ENCODE measurements at places on chromosomes 16 and 17. TPM values are rescaled to one million over a fixed set of nuclear protein-coding genes. Genes with fewer than 3 reads are reported as not detected.

DNA sequence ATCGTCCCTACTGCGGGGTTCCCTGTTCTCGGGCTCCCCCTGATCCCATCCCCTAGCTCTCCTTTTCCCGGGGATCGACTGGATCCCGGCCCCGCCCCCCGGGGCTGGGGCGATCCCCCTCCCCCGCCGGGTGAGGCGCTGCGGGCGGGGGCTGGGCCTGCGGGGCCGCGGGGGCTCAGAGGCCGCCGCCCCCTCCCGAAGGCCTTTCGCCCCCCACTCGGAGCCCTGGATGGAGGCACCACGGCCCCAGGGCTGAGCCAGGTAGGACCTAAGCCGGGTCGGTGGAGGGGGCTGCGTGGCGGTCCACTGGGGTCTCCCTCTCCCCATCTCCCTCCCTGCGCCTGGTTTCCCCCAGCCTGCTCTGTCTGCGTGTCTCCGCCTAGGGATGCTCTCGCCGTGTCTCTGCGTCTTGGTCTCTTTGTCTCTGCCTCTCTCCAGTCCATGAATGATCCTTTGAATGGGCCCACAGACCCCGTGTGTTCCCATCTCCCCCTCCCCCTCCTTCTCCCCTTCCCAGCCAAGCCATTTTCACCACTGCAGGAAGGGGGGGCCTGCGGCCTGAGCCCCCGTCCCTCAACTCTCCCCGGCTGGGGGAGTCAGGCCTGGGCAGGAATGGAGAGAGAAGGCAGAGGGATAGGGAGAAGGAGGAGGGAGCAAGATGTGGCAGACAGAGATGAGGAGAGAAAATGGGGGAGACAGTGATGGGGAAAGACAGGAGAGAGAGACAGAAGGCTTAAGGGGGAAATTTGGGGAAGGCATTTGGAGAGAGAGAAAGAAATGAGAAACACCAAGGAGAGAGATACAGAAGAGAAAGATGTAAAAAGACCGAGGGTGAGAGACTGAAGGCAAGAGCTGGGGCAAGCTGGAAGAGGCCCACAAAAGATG lies 1.7 kb upstream of the TMEM256 start:
- H3K4me1 ChIP-seq, result peaks cover 17% of the 10 kb centered on the region
- peak overlapping the region; percentile 51 for H3K27ac ChIP-seq
- H3K4me3 ChIP-seq, result peak overlapping the region; percentile 77
- H3K36me3 ChIP-seq, result no peaks in the 10 kb centered on the region

- H3K36me3 ChIP-seq, result no peaks in the 10 kb centered on the region
- H3K4me3 ChIP-seq, result no peak overlapping the region
- H3K4me1 ChIP-seq, result no peaks in the 10 kb centered on the region
- H3K27ac ChIP-seq, result no peak overlapping the region
These were observed 1179.5 kb upstream of the GOT2 start for GRCh38 chr16:59913666-59914065.

GRCh38 chr16:50797456-50797855 lies 55.6 kb downstream of the CYLD start:
- H3K36me3 ChIP-seq, result peaks cover 51% of the 10 kb centered on the region
- no peak overlapping the region for H3K4me3 ChIP-seq
- no peak overlapping the region for H3K27ac ChIP-seq
- no peaks in the 10 kb centered on the region for H3K27me3 ChIP-seq

DNA sequence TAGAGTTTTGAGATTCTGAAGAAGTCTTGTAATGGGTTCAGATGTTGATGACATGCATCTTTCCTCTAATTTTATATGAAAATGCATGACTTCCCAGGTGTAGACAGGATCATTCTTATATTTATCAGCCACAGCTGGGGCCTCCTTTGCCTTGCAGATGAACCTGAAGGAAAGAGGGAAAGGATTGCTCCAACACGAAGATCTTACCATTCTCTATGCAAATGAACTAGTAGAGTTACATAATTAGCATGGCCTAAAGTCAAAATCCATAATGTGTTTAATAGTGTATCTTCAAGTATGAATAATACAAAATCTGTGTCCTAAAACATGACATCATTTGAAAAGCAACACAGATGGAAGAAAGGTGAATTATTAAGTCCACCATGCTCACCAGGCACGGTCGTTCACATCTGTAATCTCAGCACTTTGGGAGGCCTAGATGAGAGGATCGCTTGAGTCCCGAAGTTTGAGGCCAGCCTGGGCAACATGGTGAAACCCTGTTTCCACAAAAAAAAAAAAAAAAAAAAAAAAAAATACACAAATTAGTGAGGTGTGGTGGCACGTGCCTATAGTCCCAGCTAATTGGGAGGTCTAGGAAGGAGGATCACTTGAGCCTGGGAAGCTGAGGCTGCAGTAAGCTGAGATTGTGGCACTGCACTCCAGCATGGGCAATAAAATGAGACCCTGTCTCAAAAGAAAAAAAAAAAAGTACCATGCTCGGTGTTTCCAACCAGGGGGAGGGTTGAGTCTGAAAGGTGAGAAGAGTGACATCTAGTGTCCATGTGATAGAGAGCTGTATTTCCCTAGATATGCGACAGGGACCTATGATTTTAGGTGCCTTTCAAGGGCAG lies 6.3 kb downstream of the VWA3A start:
- no peaks in the 10 kb centered on the region for H3K36me3 ChIP-seq
- H3K27ac ChIP-seq, result no peak overlapping the region
- DNase-seq, result peak; percentile 54
- H3K4me3 ChIP-seq, result no peak overlapping the region

DNA sequence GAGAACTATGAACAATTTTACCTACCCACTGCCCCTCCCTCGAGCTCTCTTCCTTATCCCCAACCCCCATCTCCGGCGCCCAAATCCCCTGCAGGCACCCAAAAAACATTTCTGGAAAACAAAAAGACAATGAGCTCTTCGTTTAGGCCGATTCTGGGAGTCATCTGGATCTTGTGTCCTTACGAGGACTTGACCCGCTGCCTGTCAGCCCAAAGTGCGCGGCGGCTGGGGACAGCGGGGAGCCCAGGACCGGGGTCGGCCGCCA lies 524 bp downstream of the STRADA start:
- H3K27ac ChIP-seq, result peak overlapping the region; percentile 88
- no peaks in the 10 kb centered on the region for H3K27me3 ChIP-seq
- H3K36me3 ChIP-seq, result peaks cover 6% of the 10 kb centered on the region
- H3K4me1 ChIP-seq, result peaks cover 14% of the 10 kb centered on the region
- no peak for DNase-seq
- peak overlapping the region; percentile 81 for H3K4me3 ChIP-seq

GRCh38 chr16:84839054-84839453 lies 19.3 kb downstream of the CRISPLD2 start:
- no peak for DNase-seq
- H3K36me3 ChIP-seq, result no peaks in the 10 kb centered on the region
- H3K27ac ChIP-seq, result no peak overlapping the region

- no peaks in the 10 kb centered on the region for H3K4me1 ChIP-seq
- no peak overlapping the region for H3K4me3 ChIP-seq
These were observed 34.6 kb downstream of the PLCG2 start for GRCh38 chr16:81813648-81814047.

DNA sequence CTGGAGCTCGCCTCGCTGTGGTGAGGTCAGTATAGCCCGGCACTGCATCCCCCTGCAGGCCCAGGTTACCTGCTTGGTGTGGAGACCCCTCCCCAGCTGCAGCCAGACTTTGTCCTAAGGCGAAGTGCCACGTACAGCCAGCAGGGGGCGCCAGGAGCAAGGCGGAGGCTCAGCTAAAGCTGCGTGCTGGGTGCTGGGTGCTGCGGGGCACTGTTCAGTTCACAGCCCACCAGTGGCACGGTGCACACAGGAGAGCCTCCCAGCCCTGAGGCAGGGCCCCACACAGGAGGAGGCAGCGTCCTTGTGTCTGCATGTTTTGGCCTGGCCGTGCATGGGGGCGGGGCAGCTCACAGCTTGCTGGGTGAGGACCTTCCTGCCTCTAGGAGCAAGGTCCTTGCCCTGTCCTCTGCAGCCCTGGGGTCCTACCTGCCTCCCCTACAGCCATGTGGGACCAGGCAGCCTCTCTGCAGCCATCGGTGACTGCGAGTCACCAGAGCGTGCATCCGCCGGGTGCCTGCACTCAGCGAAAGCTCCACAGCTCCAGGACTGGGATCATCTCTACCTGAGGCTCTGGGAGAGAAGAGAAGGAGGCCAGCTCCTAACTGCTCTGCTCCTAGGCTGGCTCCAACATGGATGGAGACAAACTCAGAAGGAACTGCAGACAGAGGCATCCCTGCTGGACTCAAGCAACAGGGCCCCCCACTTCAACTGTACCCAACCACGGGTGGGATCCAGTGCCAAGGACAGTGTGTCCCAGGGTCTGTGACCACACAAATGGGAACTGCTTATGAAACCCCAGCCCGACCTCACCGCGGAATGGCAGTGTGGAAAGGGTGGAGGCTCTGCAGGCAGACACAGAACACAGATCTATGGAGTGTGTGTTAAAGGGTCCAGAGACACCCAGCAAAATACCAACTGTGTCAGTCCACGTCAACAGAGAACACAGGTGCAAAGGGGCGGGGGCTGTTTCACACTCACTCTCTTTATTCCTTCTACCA lies 19.0 kb downstream of the SLC7A5 start:
- H3K27ac ChIP-seq, result no peak overlapping the region
- peaks cover 29% of the 10 kb centered on the region for H3K4me1 ChIP-seq
- no peaks in the 10 kb centered on the region for H3K27me3 ChIP-seq
- no peak overlapping the region for H3K4me3 ChIP-seq

DNA sequence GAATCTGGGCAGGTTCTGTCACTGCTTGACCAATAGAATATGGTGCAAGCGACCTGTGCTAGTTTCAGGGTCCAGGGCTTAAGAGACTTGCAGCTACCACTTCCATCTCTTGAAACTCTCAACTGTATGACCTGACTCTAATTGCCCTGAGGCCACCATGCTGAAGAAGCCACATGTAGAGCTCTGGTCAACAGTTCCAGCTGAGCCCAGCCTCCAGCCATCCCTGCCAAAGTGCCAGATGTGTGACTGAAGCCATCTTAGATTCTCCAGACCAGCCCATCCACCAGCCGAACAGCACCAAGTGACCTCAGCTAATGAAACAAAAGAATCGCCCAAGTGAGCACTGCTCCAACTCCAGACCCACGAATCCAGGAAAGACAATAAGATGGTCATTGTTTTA lies 3.4 kb upstream of the MT2A start:
- DNase-seq, result no peak
- no peak overlapping the region for H3K4me3 ChIP-seq
- H3K27ac ChIP-seq, result no peak overlapping the region
- H3K27me3 ChIP-seq, result no peaks in the 10 kb centered on the region
- no peaks in the 10 kb centered on the region for H3K36me3 ChIP-seq

DNA sequence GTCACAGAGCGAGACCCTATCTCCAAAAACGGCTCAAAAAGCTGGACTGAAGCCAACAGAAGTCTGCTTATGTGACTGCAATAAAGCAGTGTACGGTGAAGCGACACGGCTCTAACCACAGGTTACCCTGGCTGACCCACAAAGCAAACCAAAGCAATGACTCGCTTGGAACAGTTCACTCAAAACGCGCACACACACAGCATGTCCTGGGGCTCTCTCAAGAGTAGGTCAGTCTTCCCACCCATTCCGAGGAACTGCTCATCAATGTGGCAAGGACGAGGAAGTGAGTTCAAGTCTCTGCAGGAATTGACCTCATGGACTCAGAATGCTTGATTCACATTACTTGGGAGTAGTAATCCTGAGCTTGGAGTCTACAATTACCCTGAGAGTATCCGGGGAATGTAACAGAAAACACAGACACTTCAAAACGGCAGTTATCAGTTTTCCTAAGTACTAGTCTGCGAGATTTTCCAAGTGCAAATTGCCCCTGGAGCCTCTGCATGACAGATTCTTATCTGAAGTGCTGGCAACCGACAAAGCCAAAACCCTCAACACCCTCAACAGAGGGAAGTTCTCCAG lies 25.4 kb downstream of the PELP1 start:
- no peaks in the 10 kb centered on the region for H3K4me1 ChIP-seq
- peaks cover 62% of the 10 kb centered on the region for H3K36me3 ChIP-seq
- no peaks in the 10 kb centered on the region for H3K27me3 ChIP-seq

DNA sequence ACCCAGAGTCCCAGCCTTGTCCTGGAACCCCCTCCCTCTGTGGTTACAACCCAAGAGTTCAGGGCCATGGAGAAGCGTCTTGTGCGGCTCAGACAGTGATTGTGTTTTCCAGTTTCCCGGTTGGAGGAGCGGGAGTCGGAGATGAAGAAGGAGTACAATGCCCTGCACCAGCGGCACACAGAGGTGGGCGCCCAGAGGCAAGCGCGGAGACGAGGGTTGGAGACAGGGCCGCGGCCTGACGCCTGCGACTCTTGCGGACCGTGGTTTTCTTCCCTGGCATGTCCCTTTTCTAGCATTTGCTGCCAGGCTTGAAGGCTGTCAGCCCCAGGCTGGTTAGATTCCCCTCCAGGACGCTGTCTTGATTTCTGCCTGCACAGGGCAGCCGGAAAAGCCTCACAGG lies 23.0 kb downstream of the MAPK8IP3 start:
- H3K4me3 ChIP-seq, result no peak overlapping the region
- no peaks in the 10 kb centered on the region for H3K27me3 ChIP-seq
- H3K4me1 ChIP-seq, result peaks cover 1% of the 10 kb centered on the region
- H3K36me3 ChIP-seq, result peaks cover 42% of the 10 kb centered on the region
- no peak for DNase-seq
- no peak overlapping the region for H3K27ac ChIP-seq

DNA sequence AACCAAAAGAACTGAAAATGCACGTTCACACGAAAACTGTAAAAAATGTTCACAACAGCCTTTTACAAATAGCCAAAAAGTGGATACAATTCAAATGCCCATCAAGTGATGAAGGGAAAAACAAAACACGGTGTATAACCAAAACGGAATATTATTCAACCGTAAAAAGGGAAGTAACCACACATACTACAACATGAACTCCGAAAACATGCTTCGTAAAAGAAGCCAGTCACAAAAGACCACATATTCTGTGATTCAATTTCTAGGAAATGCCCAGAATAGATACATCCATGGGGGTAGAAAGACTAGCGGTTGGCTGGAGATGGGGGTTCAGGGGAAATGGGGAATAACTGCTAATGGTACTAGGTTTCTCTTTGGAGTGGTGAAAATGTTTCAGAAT lies 81.5 kb upstream of the TRAP1 start:
- no peak for DNase-seq
- H3K4me3 ChIP-seq, result no peak overlapping the region
- no peaks in the 10 kb centered on the region for H3K36me3 ChIP-seq
- H3K4me1 ChIP-seq, result peaks cover 65% of the 10 kb centered on the region
- no peak overlapping the region for H3K27ac ChIP-seq

TAC4 gene
- total RNA-seq, result not detected

MYH13 gene
- not detected for total RNA-seq

MARVELD3 gene
- not detected for total RNA-seq

VPS35 gene
- 111 TPM for total RNA-seq

NPEPPS gene
- 131 TPM for total RNA-seq

NACA2 gene
- total RNA-seq, result not detected
